ENCODE measurements at places on chromosomes 2 and 18.
A peak's percentile ranks its signal among the peaks of the same experiment; 100 is the strongest.

GRCh38 chr2:33616873-33617272 lies 17.8 kb upstream of the FAM98A start:
- no peak for DNase-seq
- H3K36me3 ChIP-seq: no peaks in the 10 kb centered on the region
- no peaks in the 10 kb centered on the region for H3K4me1 ChIP-seq
- H3K27me3 ChIP-seq: no peaks in the 10 kb centered on the region

DNA sequence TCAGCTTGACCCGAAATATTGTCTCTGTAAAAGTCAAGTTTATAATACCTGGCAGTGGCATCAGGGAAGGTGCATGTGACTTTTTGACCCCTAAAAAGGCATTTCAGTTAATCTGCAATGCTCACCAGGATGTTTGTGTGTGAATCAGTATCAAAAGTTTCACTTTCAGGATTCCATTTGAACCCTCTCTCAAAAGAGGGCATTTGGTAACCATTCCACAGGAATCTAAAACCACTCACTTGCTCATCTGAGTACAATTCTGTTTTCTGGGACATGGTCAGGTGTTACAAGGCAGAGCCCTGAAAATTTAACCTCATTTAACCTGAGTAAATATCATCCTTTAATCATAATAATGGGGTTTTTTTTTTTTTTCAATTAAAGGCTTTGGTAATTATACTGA lies 77.9 kb upstream of the KLF7 start:
- H3K27ac ChIP-seq: no peak overlapping the region
- H3K4me3 ChIP-seq: no peak overlapping the region
- no peaks in the 10 kb centered on the region for H3K36me3 ChIP-seq
- H3K27me3 ChIP-seq: no peaks in the 10 kb centered on the region

GRCh38 chr2:85790499-85791188 lies 36.9 kb downstream of the ATOH8 start:
- no peak for DNase-seq
- peaks cover 3% of the 10 kb centered on the region for H3K4me1 ChIP-seq
- H3K27me3 ChIP-seq: no peaks in the 10 kb centered on the region

DNA sequence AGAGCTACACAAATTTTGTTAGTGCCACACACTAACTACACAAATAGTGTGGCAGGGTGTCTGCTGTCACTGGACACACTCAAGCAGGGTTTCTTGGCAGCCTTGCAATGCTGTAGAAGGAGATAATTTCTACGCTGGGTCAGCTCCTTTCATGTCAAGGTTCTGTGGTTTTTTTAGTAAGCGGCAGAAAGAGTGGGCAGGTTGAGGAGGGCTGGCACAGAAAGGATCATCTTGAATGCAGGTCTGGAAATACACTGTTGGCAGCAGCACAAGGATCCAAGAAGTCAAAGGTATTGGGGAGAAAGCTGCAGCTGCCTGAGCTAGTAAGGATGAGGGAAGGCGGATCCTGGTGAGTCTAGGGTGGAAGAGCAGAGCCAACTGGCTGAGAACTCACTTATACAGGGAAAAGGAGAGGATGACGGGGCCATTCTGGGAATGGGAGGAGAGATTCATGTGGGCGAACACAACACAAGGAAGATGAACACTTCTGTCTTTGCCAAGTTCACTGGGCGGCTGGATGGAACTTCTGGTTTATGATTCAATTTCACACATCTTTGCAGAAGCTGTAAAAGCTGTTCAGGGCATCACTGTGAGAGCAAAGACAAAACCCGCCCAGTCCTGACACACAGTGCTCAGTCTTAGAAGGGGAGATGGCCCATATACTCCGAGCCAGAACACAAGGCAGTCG lies 16.9 kb upstream of the CYRIA start:
- H3K4me3 ChIP-seq: no peak overlapping the region
- no peaks in the 10 kb centered on the region for H3K27me3 ChIP-seq
- no peaks in the 10 kb centered on the region for H3K4me1 ChIP-seq
- no peak for DNase-seq
- no peak overlapping the region for H3K27ac ChIP-seq

DNA sequence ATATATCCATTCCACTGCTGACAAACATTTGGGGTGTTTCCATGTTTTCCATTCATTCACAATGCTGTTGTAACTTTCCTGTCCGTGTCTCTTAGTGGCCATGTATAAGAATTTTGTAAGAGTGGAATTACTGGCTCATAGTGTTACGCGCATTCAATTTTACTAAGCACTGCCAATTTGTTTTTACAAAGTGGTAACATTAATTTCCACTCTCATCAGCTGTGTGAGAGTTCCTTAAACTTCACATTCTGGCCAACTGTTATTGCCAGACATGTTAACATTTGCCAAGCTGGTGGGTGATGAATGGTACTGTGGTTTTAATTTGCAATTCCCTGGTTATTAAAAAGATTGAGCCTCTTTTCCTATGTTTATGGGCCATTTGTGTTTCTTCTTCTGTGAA lies 134.2 kb downstream of the DTNB start:
- no peaks in the 10 kb centered on the region for H3K4me1 ChIP-seq
- no peaks in the 10 kb centered on the region for H3K36me3 ChIP-seq
- no peaks in the 10 kb centered on the region for H3K27me3 ChIP-seq
- no peak overlapping the region for H3K27ac ChIP-seq

DNA sequence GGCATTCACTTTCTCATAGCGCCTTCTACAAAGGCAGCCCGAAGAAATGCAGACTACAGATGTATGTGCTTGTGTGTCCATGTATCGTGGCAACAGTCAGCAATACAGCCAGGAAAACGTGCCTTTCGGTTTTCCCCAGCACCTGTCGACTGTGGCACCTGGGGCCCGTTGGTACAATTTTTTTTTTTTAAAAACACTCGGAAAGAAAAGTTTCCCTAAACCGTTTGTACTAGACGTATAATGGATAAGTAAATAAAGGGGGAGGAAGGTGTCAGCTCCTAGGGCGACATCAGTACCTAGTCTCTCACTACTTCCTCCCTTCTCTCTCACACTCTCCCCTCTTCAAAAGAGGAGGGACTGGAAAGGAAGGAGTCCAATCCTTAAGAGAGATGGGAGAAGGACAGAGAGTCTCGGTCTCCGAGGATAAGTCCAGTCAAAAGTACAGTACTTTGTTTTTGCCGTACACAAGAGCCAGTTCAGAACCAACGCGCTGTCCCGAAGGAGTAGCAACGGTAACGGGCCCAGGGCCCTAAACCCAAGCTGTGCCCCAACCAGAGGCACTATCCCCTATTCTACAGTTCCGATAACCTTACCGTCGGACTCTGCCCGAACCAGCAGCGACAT lies 759 bp downstream of the PPP4R3B start:
- peaks cover 4% of the 10 kb centered on the region for H3K4me1 ChIP-seq
- peak overlapping the region; percentile 95 for H3K4me3 ChIP-seq
- no peaks in the 10 kb centered on the region for H3K27me3 ChIP-seq
- peak; percentile 59 for DNase-seq
- peaks cover 25% of the 10 kb centered on the region for H3K36me3 ChIP-seq

DNA sequence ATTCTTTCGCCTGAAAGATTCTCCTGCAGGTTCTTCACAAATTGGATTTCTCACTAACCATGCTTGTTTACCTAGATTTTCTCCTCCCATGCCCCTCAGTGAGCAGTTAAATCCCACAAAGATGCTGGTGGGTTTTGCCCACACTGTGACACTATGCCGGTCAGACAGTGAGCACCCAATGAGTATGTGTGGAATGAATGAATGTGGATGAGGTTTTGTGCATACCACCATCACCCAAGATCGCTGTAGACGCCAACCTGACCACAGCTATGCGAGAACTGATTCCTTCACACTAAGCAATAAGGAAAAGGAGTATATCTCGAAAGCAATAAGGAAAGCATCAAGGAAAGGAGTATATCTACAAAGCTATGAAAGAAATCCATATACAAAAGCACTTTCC lies 116.7 kb downstream of the PID1 start:
- no peak overlapping the region for H3K4me3 ChIP-seq
- no peaks in the 10 kb centered on the region for H3K36me3 ChIP-seq

Data from cardiac muscle cell (in vitro differentiated cells and primary cell).